ENCODE measurements at places on chromosomes 1 and 21.

- H3K4me1 ChIP-seq: no peaks in the 10 kb centered on the region
- no peak overlapping the region for H3K27ac ChIP-seq
- DNase-seq: no peak
- H3K4me3 ChIP-seq: no peak overlapping the region
Observed at GRCh38 chr1:245463392-245464165, 308.8 kb downstream of the KIF26B start.

DNA sequence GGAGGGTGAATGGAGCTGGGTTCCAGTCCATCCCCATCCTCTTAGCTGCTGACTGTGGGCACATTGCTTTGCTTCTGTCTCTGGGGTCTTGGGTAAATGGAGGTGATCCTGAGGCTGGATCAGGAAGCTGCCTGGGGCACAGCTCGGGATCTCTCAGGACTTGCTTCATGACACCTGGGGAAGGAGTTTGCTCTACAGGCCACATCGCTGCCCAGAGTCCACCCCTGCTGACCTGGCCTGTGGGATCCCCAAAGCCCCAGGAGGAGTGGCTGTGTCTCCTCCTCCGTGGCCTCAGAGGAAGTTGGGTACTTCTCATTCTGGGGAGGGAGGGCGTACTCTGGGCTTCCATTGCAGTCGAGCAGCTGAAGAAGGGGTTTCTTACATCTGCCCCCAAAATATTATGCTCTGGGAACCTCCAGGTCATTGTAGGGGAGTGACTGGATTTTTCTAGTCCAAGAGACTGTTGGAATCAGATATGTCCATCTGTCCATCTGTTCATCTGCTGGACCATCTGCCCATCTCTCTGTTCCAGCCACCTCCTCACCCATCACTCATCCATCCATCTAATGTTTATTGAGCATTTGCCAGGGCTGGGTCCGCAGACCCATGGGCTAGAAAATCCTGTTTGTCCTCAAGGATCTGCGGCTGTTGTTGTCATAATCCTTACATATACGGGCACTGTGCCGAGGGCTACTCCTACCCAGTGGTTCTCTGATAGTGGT lies 45.9 kb downstream of the ARHGEF10L start:
- no peak overlapping the region for H3K4me3 ChIP-seq
- H3K27me3 ChIP-seq: no peaks in the 10 kb centered on the region
- H3K4me1 ChIP-seq: peaks cover 9% of the 10 kb centered on the region
- H3K36me3 ChIP-seq: no peaks in the 10 kb centered on the region
- DNase-seq: no peak
- no peak overlapping the region for H3K27ac ChIP-seq

DNA sequence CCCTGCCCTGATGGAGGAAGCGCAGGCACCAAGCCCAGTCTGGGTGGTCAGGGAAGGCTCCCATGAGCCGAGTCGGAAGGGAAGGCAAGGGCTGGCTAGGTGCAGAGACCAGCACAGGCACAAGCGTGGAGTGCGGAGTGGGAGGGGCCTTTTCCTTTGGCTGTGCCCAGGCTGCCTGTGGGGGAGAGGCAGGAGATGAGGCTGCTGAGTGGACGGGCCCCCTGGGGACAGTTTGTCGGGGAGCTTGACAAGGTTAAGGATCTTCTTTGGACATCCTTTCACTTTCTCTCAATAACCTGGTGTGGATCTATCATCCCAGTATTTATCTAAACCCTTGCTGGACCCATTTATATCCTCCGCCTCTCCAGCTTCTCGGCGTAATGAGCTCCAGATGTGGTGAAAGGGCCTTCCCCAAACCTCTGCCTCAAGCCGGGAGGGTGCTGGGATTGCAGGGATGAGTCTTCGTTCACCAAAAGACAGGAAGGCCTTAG lies 42.9 kb downstream of the EPHB2 start:
- no peak for DNase-seq
- H3K4me1 ChIP-seq: peaks cover 28% of the 10 kb centered on the region
- no peak overlapping the region for H3K4me3 ChIP-seq
- H3K36me3 ChIP-seq: no peaks in the 10 kb centered on the region

GRCh38 chr1:85273397-85273796 lies 3.0 kb downstream of the BCL10 start:
- peak overlapping the region; percentile 89 for H3K4me3 ChIP-seq
- peaks cover 46% of the 10 kb centered on the region for H3K36me3 ChIP-seq
- H3K27ac ChIP-seq: no peak overlapping the region
- H3K4me1 ChIP-seq: peaks cover 32% of the 10 kb centered on the region

- no peak overlapping the region for H3K4me3 ChIP-seq
- H3K4me1 ChIP-seq: peaks cover 9% of the 10 kb centered on the region
- no peaks in the 10 kb centered on the region for H3K36me3 ChIP-seq
- H3K27ac ChIP-seq: no peak overlapping the region
Observed at GRCh38 chr1:116368241-116368640, 4.8 kb upstream of the ATP1A1 start.

- DNase-seq: no peak
- H3K4me3 ChIP-seq: no peak overlapping the region
- peak overlapping the region; percentile 14 for H3K27ac ChIP-seq
Observed at GRCh38 chr1:213082420-213083111, 31.5 kb downstream of the RPS6KC1 start.

DNA sequence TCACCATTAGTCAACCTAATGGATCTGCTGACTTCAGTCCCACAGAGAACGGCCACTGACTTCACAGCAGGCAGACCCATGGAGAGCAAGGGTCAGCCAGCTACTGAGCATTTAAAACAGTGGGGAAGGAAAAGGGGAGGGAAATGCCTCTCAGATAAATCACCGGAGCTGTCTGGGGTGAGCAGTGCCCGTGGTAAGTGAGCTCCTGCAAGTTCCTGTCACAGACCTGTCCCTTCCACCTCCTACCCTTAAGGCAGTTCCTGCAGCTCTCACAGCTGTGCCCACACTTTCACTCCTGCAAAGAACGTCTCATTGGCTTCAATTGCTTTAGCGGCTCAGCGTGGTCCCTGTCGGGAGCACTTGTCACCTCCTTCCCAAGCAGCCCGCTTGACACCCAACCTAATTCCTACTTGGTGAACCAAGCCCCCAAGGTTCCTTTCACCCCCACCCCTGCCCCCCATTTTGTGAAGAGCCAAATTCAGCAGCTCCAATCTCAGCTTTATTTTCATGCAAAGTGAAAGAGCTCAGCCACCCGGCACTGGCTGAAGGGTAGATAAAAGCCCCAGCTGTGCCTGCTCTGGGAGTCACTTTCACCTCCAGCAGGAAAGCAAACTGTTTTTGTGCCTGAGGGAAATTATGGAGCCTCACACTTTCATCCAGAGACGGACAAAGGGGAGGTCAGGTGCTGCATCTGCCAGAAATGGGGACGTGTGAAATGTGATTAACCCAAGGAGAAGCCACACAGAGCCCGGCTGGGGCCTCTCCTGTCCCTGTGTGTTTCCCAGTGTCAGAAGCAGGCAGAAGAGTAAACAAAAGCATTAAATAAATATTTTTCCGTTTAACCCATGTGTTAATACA lies 306.2 kb downstream of the TTLL7 start:
- DNase-seq: peak; percentile 16
- no peak overlapping the region for H3K4me3 ChIP-seq
- H3K27ac ChIP-seq: no peak overlapping the region
- peaks cover 15% of the 10 kb centered on the region for H3K27me3 ChIP-seq
- no peaks in the 10 kb centered on the region for H3K36me3 ChIP-seq
- H3K4me1 ChIP-seq: no peaks in the 10 kb centered on the region

GRCh38 chr1:153728305-153729066 lies 636 bp downstream of the INTS3 start:
- peak; percentile 47 for DNase-seq
- H3K27me3 ChIP-seq: no peaks in the 10 kb centered on the region
- peaks cover 41% of the 10 kb centered on the region for H3K4me1 ChIP-seq
- H3K36me3 ChIP-seq: no peaks in the 10 kb centered on the region

DNA sequence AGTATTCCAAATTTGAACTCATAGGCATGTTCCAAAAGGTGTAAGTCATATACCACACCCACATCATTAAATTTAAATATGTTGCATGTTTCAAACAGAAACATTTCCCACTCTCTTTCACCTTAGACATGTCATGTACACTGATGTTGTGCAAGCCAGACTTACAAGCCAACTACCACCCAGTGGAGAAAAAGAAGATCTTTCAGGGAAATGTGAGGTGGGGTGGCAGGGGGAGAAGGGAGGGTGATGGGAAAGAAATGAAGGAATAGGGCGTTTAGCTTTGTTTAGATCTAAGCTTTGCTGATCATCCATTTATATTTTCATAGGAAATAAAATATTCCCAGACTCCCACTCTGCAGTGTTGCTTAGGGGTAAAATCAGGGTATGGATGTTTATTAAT lies 1.6 kb downstream of the NEGR1 start:
- DNase-seq: peak; percentile 28
- no peaks in the 10 kb centered on the region for H3K27me3 ChIP-seq
- H3K4me1 ChIP-seq: peaks cover 40% of the 10 kb centered on the region
- no peak overlapping the region for H3K27ac ChIP-seq
- H3K36me3 ChIP-seq: no peaks in the 10 kb centered on the region

DNA sequence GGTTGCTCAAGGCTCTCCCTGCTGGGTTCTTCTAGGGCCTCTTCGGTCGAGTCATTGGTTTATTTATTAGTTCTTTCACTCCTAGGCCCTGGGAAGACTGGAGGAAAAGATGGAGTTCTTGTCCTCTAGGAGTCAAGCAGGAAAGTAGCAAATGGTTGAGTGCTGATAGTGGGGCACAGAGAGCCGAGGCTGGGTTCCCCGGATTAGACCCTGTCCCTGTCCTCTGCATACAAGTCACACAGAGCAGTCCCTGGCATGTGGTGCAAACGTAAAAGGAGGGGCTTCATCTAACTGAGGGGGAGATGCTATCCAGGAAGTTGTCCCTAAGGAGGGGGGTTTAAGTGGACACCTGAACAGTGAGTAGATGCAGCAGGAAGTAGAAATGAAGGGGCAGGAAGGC lies 19.2 kb upstream of the KCNE2 start:
- 0 out of 2 replicates have a peak, but pooled peaks cover 3% of the 10 kb centered on the region for H3K27me3 ChIP-seq
- no peak overlapping the region for H3K27ac ChIP-seq
- DNase-seq: no peak
